ENCODE measurements at places on chromosomes 7 and 10.

DNA sequence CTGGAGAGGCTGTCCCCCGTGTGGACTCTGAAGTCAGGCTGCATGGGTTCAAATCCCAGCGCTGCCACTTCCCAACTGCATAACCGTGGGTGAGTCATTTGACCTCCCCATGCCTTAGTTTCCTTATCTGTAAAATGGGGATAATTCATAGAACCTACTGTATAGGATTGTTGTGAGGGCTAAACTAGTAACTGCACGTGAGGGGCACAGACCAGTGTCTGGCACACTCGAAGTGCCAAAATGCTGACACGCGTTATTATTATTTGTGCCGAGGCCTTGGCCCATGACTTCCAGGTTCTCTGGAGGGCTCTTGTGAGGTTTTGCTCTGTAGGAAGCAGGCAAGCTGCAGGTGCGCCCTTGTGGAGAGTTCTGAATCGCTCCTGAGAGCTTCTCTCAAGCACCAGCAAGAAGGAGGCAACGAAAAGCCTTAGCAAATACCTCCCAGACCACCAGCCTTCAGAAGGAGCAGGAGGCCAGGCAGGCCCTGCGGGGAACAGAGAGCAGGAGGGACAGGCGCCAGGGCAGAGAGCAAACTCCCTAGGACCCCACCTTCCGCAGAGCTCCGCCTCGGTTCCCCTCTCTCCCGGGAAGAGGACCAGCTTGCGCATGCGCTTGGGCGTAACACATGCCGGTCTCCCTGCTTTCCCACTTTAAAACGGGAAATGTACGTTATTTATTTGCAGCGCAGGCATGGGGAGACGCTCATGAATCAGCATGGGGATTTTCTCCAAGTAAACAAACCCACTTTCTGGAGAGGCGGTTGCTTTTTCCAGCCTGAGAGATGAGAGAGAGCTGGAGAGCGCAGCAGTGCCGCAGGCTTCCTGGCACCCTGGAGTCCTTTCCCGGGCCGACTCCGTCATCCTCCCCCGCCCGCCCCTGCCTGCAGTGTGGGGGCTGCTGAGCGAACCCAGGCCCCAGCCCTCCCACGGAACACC lies 39.6 kb downstream of the SORCS3 start:
- DNase-seq, result no peak

DNA sequence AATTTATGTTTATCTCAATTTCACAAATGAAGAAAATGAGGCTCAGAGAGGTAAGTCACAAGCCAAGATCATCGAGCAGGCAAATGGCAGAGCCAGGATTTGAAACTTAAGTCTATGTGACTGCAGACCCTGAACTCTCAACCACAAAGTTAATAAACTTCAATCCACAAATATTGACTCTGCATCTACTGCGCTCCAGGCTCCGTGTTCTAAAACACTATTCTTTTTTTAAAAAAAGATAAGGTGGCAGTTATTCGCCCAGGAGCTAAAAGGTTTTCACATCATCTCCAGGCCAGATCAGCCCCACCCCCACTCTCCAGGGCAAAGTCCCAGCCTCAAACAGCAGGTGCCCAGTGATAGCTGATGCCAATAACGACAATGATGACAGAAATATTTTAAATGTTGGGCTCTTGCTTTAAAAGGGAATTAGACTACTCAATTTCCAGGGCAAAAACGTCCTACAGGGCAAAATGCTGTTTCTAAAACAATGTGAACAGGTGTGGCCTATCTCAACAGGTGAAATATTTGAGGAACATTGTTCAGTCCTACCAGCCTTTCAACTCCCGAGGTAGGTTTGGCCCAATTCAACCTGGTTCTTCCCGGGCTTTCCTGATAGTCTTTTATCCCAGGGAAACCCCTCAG lies 85.2 kb downstream of the SORBS1 start:
- DNase-seq, result no peak

DNA sequence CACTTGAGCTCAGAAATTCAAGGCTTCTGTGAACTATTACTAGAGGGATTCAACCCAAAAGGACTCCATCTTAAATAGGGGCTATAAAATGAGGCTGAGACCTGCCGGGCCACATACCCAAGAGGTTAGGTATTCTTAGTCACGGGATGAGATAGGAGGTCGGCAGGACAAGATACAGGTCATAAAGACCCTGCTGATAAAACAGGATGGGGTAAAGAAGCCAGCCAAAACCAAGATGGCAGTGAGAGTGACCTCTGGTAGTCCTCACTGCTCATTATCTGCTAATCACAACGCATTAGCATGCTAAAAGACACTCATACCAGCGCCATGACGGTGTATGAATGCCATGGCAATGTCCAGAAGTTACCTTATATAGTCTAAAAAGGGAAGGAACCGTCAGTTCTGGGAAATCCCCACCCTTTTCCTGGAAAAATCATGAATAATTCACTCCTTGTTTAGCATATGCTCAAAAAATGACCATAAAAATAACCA lies 101.2 kb upstream of the TRIM24 start:
- DNase-seq, result no peak

DNA sequence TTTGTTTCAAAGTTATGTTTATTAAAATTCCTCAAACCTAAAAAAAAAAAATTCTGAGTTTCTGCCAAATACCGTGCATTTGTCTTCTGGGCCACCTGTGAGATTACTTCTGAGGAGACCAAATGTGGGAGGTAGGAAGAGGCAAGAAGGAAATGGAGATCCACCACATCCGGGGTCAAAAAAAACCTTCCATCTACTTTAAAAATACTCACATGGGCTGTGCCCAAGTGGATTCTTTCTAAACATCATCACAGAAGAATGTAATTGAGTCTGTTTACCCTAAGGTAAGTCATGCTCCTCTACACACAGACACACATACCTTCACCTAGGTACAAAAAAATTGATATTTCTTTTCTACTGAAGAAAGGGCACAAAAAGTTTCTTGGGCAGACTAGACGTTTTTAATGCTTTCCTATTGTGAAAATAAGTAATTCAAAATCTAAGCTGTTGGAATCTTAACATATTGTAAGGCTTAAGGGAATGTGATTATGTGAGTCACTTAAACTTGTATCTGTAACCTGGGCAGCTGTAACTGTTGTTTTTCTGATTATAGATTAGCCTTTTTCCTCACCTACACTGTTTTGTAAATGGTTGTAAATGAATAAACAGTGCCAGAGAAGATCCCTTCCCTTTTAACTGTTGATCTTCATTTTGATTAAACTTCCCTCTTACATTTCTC lies 19.1 kb upstream of the SPOCK2 start:
- no peak for DNase-seq

DNA sequence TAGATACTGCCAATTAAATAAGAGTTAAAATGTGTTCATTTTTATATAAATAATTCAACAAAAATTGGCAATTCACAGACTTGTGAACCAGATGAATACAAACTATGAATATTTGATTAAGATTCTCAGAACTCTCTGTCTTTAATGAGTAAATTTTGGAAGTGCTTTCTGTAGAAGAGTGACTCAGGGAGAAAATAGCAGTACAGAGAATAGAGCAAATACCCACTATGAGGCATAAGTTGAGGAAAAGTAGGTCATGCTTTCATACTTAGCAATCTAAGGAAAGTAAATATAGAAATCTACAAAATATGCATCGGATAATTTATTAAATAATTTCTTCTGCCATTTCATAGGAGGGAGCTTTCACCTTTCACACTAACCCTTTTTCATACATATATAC lies 117.7 kb upstream of the TMEM106B start:
- no peak for DNase-seq

DNA sequence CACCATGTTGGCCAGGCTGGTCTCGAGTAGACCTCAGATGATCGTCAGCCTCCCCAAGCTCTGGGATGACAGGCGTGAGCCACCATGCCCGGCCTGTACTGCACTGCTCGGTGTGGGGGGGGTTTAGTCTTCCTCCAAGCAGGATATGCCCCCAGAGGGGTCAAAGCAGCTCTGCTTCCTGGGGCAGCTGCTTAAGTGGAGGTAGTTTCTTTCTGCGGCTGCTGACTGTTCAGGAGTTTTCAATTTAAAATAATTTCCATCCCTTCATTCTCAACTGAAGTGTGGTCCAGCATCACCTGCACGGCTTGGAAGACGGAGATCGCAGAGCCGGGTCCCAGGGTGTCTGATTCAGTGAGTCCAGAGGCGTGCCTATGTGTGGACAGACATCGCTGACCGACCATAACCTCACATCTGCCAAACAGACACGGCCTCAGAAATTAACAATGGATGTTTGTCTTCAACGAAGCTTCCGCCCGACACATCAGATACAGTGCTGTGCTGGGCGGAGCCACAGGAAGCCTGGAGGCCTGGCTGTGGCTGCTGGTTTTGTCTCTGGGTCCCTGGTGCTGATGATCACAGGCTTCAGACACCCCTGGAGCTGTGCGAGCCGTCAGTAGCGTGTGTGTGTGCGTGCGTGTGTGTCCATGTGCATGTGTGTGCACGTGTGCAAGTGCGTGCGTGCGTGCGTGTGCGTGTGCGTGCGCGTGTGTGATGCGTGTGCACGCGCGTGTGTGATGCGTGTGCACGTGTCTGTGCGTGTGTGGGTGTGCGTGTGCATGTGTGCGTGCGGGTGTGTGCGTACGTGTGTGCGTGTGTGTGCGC lies 226.5 kb upstream of the PITRM1 start:
- no peak for DNase-seq

DNA sequence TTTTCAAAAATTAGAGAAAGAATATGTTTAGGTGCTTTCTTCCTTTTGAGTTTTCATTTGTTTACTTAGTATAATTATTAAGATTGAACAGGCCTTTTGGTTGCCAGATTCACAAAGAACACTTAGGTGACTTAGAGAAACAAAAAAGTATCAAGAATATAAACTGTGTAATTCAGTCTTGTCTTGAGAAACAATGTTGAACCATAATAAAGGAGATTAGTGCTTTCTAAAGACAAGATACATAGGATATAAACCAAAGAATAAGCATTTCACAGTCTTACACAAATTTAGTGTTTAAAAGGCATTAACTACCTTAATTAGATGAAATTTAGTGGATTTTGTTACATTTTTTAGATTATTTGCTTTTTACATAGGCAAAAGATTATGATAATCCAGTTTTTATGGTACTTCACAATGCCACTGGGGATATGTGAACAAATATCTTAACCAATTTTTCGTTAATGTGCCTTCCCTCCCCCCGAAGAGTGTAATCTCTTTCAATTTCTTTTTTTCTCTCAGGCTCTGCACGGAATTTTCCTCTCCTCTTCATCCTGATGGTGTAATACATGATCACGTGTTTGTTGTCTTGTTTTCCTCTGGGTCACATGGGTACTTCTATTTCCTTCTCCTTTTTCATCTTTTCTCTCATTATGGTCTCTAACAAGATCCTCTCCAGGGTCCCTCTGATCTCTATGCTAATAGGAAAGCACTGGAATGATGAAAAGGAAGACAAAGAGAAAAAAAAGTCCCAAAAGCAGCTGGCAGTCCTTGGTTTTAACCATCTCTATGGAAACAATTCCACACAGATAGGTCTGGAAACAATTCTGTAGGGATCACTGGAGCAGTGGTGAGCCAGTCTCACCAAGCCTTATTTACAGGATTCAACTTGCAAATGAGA lies 3.7 kb upstream of the HNRNPH3 start:
- DNase-seq, result peak; percentile 84

DNA sequence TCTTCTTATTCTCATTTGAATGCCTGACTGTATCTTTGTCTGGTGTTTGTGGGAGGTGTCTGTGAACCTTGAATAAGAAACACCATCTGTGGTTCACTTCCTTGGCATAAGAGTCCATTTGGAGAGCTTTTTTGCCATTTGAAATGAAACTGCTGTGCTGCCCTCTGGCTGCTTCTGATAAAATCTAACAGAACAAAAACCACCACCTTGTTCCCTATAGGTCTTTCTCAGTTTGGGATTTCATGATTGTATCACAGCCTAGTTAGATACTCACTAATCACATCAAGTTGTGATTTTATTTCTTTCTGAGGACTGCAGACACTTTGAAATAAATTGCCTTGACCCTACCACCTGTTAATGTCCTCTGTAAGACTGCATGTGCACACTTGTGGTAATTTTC lies 102.7 kb upstream of the FAM13C start:
- DNase-seq, result peak; percentile 45

GRCh38 chr7:121109145-121109544 lies 120.6 kb downstream of the CPED1 start:
- DNase-seq, result peak; percentile 23

DNA sequence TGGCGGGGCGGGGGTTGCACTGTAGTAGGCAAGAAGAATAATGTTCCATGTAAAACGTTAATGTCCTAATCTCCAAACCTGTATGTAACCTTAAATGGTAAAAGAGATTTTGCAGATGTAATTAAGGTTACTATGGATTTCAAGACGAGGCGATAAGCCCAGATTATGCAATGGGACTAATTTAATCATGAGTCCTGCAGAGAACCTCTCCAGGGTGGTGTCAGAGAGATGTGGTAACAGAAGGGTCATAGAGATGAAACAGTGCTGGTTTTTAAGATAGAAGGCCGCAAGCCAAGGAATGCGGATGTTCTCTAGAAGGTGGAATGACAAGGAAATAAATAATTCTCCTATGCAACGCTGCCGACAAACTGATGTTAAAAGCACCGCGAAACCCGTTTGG lies 57.1 kb downstream of the UBE3C start:
- DNase-seq, result peak; percentile 10

DNA sequence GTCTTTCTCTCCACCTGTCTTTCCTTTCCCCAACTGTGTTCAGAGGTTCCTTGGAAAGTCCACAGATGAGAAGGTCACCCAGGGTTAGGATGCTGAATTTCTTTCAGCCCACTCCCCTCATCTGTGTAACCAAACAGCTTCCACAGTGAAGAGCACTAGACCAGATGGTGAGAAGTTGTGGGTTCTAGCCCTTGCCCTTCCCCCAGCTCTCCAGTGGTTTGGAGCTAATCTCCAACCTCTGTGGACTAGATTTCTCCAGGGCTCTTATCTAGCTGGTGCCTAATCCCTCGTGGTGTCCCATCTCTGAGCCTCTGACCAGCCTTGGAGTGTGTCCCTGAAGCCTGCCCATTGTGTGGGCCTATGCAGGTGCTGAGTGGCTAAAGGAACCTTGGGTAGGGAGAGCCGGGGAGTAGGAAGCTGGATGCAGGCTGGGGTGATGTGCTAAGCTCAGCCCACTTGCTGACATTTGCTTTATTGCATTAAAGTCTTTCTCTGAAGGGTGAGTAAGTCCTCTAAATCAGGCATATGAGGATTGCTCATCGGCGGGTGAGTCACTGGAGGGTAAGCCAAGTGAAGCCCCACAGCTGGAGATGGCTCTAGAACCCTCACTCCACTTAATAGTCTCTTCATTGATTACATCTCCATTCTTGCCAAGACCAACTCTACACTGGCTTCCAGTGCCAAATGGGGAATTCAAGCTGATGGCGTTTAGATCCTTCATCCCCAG lies 14.9 kb downstream of the DUSP5 start:
- peak; percentile 94 for DNase-seq

GRCh38 chr10:60086862-60087261 lies 180.5 kb upstream of the CCDC6 start:
- DNase-seq, result no peak

DNA sequence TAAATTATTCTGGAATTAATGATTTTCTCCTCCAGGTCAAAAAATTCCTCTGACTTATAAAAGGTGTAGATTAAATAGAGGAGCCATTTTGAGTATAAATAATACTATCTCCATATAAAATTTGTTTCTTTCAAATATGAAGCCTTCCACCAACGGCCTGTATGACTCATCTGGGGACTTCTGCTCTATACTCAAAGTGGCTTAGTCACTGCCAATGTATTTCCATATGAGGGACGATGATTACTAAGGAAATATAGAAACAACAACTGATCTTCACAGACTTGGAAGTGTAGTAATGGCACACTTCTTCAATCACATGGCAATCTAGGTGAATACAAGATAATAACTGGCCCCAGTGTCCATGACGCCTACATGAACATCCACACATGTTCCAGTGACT lies 335.6 kb upstream of the HGF start:
- peak; percentile 78 for DNase-seq

GRCh38 chr10:86366902-86367151 lies 232 bp upstream of the GRID1 start:
- DNase-seq, result no peak
